ENCODE measurements at places on chromosomes 5 and 9. TPM values are rescaled to one million over a fixed set of nuclear protein-coding genes. Genes with fewer than 3 reads are reported as not detected.

DNA sequence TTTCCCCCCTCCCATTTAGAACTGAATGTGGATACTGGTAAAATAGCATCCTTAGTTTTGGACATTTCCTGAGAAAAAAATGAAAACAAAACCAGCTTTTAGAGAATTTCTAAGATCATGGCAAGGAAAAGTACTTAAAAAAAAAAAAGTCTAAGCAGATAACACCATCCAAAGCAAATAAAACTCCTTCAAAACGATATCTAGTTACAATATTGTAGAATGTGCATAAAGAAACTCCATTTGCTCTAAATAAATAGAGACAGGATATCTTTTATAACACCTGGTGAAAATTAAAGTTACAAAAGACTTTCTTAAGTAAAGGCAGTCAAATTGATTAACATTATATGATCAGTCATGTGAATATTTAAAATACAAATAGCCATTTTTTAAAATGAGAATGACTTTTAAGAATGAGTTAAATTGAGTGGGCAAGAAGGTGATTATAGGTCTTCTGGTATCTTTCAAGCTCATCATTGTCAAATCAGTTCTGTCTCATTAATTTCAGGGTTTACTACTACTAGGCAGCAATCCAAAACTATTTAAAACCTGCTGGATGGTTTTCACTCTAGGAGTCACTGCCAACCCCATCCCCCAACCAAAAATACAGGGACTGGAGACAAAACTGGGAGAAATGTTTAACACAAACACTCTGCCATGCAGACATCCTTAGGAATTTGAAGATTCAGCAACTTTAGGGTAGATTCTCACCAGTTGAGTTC is 382.6 kb downstream of the ADGRV1 start:
- no peak for DNase-seq

GRCh38 chr9:137138722-137139467 is at the start of gene GRIN1:
GRIN1 (plus strand) TSS chr9:137139154; CDS start chr9:137139487, 333 bp downstream.
- no peak for DNase-seq

BAAT gene
- total RNA-seq: not detected

GOLGA1 gene
- 26.0 TPM for total RNA-seq

- DNase-seq: no peak
Measured at GRCh38 chr5:66697796-66698564, 101.8 kb downstream of the MAST4 start.

GRCh38 chr5:173458828-173459609 is 130.8 kb upstream of the STC2 start:
- DNase-seq: no peak

GRCh38 chr5:164748861-164749260 is 1243.4 kb downstream of the MAT2B start:
- no peak for DNase-seq

DNA sequence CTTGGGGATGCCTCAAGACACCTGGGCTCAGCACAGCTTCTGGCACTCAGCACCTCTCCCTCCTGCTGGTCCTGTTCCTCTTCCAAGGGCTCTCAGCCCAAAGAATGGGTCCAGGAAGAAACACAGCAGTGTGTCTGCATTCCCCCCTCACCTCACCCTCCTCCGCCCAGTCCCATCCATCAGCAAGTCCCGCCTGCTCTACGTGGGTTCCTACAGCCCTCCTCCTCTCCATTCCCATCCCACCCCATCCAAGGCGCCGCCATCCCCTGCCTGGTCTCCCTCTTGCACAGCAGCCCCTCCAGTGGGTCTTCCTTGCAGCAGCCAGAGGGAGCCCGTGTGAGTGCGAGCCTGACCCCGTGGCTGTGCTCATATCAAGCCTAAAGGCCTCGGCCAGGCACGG is 52.3 kb upstream of the RPL26L1 start:
- DNase-seq: no peak

GRCh38 chr5:71522151-71522550 is 65.0 kb upstream of the MCCC2 start:
- no peak for DNase-seq

DNA sequence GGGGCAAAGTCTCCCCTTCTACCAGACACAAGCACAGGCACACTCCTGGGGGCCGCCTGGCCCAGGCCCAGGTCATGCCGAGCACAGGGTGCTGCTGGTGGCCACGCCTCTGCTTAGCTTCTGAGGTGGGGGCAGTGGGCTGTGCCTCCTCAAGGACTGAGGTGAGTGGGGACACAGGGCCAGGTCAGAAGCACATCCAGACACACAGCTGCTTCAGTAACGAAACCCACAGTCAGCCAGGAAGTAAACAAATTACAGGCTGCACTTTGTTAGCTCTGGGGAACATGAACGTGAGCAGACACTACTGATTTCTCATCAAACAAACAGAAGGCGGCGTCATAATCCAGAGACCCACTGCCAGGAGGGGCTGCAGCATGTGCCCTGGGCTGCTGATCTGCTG is 192.4 kb downstream of the HSPA4 start:
- DNase-seq: no peak

UAP1L1 gene
- 2.2 TPM for total RNA-seq

DNA sequence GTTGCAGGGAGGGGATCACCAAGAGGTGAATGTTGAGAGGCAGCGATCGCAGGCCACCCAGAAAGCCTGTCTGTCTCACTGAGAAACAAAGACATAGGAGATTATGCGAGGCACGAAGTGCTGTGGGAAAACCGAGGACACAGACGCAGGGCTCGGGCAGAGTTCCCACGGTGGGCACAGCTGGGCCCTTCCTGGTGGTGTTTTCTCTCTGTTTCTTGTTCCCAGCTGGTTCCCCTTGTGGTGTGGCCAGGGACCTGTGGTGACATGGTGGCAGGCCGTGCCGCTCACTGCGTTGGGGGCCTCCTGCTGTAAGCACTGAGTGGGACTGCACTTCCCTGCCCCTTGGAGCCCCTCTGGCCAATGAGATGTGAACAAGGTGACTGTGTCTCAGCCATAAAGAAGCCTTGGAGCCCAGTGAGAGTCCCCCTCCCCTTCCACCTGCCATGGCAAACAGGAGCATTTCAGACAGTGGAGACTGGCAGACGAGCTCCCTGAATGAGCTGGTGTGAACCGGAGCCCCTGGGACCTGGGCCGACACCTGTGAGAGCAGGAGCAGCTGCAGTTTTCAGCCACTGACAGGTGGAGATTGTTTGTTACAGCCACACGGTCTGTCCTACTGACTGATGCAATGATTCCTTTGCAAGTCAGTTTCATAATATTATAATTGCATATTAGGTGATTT is 13.2 kb upstream of the IRX4 start:
- no peak for DNase-seq
